Liver (tissue), 10 donors: ENCODE measurements at places on chromosomes 4 and X.

GRCh38 chrX:150940844-150941495 is 42.2 kb upstream of the HMGB3 start:
- DNase-seq, result no peak

DNA sequence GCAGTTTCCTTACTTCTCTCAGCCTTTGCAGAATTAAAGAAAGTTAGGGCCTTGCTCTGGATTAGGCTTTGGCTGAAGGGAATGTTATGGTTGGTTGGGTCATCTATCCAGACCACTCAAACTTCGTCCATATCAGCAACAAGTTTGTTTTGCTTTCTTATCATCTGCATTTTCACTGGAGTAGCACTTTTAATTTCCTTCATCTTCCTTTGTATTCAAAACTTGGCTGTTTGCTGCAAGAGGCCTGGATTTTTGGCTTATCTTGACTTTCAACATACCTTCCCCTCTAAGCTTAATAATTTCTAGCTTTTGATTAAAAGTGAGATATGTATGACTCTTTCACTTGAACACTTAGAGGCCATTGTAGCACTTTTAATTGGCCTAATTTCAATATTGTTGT is 126.7 kb upstream of the CENPE start:
- DNase-seq, result no peak

- no peak for DNase-seq
These were observed 26.0 kb downstream of the AFM start for GRCh38 chr4:73507541-73507940.

GRCh38 chr4:16106956-16107355 is 23.1 kb upstream of the PROM1 start:
- DNase-seq, result no peak

- no peak for DNase-seq
These were observed 476.2 kb downstream of the PPARGC1A start for GRCh38 chr4:23413631-23414030.

- DNase-seq, result no peak
These were observed 896.1 kb downstream of the CENPC start for GRCh38 chr4:66649236-66649635.

DNA sequence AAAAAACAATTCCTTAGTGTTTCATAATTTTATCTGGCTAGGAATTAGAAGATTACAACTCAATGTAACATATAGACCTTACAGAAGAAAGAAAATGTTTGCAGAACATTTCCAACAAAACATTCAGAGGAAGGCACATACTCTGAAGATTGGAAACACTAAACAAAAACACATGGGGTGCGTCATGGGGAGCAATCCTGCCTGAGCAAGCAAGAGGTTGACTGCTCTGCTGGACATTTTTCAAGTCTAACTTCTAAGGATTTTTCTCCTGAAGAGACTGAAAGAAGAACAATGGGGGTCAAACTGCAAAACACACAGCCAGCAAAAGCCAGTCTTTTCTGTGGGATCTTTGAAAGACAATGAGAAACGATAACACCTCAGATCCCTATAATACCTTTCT is 182.8 kb downstream of the GUCY2F start:
- no peak for DNase-seq

DNA sequence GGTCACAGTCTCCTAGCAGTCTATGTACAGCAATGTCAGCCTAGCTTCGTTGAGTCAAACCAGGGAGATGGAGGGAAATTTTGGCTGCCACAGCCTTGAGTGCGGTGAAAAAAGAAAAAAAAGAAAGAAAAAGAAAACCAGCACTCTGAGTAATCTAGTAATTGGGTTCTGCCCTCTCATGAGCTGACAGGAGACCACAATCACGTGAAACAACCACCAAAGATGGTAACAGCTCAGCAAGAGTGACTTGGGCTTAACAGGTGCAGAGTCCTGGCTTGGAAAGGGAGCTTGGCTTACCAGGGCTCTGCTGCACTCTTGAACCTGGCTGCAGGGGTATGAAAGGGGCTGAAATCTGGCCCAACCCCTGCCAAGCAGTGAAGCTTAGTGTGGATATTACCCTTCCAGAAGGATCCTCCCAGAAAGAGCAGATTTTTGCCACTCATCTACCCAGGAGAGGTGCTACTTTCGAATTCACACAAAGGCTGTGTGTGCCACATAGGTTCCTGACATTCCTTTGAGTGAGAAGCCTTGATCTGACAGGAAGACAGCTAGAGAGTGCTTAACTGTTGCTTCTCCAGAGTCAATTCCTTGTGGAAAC is 350.3 kb downstream of the PTTG2 start:
- DNase-seq, result no peak

GRCh38 chr4:152075253-152075928 is 314.6 kb upstream of the GATB start:
- DNase-seq, result no peak

GRCh38 chr4:75101906-75102786 is 169.2 kb downstream of the PARM1 start:
- DNase-seq, result no peak

GRCh38 chr4:94508806-94509205 is 57.1 kb downstream of the PDLIM5 start:
- no peak for DNase-seq

- no peak for DNase-seq
These were observed 18.6 kb downstream of the ITGB1BP2 start for GRCh38 chrX:71320126-71320525.

- no peak for DNase-seq
These were observed 28.2 kb downstream of the IL13RA1 start for GRCh38 chrX:118755633-118756032.

DNA sequence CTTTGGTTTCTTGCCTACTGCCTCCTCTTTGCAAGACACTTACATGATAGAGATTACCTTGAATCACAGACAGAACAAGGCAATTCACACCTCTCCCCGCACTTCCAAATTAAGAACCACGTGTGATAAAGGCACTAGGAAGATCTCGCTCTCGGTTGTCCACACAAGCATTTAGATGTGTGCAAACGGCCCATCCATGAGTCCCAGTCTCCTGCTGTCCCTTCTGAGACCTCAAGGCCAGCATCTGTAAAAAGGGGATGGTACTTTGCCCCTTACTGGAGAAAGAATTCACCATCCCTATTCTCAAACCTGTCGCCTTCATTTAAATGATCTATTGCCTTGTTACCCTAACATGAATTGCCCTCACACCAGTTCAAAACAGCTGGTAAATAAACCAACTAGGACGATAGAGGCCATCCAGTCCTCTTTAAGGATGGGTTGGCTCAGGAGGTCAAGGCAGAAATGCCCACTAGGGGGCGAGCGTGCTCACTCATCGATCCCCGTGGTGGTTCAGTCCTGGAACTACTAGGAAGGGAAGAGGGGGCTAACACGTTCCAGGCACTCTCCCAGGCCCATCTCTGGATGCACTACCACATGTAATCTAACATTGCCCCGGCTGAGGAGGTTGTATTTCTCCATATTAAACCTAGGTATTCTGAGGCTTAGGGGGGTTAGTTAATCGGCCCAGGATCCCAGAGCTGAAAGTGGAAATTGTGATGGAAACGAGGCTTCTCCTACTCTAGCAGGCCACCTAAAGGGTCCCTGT is 95.8 kb downstream of the DHX15 start:
- peak; percentile 85 for DNase-seq

DNA sequence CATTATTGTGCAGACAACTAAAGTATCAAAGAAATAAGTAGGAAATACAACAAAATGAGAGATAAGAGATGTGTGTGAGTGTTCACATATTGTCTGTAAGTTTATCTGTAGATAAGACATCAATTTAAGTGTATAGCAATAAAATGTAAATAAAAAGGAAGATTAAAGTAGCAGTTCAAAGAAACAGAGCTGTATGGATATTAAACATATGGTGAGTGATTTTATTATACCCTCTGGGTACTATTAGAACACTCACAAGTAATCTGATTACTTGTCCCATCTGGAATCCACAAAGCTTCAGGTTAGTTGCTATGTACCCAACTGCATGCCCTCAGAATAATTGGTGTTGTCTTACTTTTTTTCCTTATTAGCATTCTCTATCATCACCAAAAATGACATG is 747.9 kb upstream of the ADGRL3 start:
- no peak for DNase-seq

DNA sequence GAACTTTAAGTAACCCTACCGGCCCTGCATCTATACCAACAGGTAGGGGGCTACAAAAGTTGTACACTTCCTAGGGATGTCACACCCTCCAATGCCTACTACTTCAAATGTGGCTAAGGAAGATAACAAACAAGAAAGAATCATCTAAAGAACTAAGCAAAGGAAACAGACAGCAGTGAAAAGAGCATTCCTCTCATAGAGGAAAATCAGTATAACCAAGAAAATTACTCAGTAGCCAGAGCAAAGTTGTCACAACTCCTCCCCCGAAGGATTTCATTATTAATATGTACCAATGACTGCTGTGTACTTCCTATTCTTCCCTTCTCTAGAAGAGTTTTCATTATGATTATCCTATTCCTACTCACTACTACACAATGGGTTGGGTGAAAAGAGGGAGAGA is 12.6 kb downstream of the ANKRD17 start:
- DNase-seq, result no peak
